NCI-H226 (cell line): ENCODE measurements at places on chromosomes 1 and 21.

- DNase-seq: no peak
These were observed 49.1 kb upstream of the BCL9 start for GRCh38 chr1:147492207-147492606.

DNA sequence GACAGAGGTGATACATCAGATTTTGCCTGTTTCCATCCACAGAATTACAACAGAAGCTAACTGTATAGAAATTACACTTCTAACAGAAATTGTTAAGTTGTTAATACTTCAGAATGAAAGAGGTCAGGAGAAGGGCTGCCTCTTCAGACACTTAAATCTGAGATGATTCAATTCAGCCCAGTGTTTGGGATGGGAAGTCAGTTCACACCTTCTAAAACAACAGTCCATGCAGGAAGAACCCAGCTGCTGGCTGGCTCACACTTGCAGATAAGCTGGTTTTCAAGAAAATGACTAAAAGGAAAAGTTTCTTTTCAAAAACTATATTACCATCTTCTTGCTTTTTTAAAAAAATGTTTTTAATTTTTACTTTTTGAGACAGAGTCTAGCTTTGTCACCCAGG is 132.4 kb downstream of the SMYD2 start:
- no peak for DNase-seq

DNA sequence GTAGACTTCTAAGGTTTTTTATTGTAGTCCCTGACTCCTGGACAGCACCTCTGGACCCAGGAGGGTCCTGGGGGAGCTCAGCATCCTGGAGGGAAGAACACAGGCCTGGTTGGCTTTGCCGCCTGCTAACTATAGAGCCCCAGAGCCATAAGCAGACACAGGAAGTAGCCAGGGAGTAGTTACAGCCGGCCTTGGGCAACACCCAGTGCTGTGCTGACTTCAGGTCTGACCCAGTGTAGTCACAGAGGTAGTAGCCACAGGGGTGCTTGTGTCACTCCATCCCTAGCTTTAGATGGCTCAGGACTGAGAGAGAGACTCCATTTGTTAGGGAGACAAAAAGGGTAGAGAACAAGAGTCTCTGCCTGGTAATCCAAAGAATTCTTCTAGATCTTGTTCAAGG is 21.9 kb downstream of the MCOLN2 start:
- no peak for DNase-seq

- DNase-seq: no peak
These were observed 33.2 kb upstream of the CD55 start for GRCh38 chr1:207288315-207288714.

- no peak for DNase-seq
These were observed 20.5 kb upstream of the RNF186 start for GRCh38 chr1:19835578-19835977.

- no peak for DNase-seq
These were observed 261.2 kb downstream of the GRIK1 start for GRCh38 chr21:29678626-29679025.

DNA sequence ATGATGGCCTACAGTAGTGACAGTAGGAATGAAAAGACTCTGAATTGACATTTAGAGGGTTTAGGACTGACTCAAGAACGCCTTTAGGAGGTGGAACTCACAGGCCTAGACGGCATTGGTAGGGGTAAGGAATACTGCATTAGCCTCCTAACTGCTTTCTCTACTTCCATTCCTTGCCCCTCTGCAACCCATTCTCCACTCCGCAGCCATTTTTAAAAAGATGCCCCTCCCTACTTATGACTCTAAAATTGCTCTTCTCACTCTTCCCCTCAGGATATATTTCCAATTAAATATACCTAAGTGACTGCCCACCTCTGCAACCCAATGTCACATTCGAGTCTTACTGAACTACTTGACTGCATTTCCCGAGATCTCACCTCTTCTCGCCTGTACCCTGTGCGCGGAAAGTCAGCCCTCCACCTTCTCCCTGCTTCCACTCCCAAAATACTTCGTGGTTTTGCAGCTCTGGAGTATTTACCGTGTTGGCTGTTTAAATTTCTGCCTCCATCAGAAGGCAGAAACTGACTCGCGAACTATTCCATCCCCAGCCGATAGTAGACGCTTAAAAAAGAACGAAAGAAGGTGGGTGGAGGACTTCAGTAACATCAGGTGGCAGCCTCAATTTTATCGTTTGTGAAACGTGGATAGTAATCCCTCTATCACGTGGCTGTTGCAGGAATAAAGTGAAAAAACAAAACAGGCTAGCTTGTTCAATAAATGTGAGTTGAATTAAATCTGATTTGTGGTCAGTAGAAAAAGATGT is 1.1 kb upstream of the YBX1 start:
- DNase-seq: no peak

DNA sequence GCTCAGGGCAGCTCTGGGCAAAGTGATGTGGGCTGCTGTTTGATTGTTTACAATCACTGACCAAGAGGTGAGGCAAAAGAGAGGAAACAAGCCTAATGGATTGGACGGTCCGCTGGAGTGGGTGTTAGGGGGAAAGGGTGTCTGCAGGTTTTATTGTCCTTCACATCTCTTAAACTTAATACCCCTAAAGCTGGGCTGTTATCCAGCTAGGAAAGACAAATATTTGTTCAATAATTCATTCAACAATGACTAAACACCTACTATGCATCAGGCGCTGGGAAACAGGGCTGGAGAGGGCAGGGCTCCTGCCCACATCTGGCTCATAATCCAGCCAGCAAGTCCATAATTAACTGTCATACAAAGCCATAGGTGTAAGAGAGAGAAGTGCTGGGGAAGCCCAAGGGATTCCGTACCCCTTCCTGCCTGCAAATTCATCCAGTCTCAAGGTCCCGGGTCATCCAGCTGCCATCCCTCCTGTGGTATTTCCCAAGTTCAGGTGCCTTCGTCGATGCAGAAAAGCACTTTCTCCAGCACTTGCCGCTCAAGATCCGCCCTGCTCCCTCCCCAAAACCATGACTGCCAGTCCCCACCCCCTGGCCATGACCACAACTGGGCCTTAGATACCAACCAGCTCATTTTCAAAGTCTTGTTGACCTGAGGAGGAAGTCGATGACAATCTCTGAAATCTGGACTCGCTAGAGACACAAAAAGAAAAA is 10.7 kb downstream of the TMEM63A start:
- no peak for DNase-seq

- no peak for DNase-seq
These were observed 176.5 kb downstream of the EIF4G3 start for GRCh38 chr1:21000245-21000594.

- DNase-seq: no peak
These were observed 40.7 kb downstream of the DHCR24 start for GRCh38 chr1:54846301-54846700.

DNA sequence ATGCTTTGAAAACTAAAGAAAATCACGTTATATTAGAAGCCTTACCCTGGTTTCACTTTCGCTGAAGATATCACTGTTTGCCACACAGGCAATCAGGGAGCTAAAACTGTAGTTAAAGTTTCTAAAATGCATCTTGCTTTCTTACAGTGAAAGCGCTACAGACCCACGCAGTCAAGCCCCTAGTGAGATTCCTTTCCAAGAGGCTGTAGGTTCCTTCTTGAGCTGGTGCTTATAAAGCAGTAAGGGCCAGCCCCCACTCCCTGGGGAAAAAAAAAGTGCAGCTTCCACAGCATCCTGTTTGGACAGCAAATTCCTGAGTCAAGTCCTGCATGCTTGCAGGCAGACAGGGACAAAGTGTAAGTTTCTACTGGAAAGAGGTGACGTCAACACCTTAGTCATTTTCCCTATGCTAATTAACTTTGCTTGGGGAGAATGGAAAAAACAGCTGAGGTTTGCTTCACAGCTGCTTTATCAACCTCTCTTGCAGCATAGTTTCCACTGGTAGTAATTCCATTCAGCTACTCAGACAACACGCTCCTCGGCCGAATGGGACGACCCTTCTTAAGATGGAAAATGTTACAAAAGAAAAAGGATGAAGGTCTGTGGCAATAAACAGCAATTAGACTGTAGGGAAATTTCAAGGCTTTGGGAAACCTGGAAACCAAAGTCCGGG is 14.7 kb upstream of the KCNE1 start:
- DNase-seq: peak; percentile 98

GRCh38 chr1:202034683-202035462 is 24.5 kb downstream of the ELF3 start:
- peak; percentile 99 for DNase-seq

- no peak for DNase-seq
These were observed 62.9 kb downstream of the RIPK4 start for GRCh38 chr21:41703857-41704501.
